T-helper 17 cell (primary cell): ENCODE measurements at places on chromosomes 6 and 20.

DNA sequence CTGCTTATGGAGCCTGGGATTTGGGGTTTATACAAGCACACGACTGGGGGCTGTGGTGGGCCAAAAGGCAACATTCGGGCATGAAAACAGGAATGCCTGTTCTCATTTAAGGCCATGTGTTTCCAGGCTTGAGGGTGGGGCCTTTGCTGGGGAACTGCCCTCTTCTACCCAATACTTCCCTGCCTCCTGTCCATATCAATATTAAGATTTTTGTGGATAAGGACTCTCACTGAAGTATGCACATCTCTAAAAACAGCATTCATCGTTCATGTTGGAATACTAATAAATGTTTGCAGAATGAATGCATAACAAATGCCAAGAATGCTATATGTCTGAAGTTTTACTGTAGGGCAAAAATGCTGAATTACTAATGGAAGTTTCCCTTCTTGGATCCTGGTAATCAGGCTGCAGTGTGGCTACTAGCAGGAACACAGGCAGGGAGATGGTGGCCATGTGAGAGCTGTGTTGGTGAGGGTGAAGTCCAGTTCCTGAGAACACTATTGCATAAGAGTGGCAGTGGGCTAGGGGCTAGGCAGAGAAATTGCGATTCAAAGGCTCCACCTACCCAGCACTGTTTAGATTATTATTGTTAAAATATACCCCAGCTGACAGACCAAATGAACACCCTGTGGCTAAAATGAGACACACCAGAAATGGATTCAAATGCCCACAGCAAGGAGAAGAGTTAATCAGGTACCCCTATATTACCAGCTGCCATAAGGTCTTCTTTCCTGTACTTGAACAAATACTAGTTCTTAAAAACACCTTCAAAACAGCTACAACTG, 644.3 kb downstream of the EPM2A start:
- no peak for DNase-seq

DNA sequence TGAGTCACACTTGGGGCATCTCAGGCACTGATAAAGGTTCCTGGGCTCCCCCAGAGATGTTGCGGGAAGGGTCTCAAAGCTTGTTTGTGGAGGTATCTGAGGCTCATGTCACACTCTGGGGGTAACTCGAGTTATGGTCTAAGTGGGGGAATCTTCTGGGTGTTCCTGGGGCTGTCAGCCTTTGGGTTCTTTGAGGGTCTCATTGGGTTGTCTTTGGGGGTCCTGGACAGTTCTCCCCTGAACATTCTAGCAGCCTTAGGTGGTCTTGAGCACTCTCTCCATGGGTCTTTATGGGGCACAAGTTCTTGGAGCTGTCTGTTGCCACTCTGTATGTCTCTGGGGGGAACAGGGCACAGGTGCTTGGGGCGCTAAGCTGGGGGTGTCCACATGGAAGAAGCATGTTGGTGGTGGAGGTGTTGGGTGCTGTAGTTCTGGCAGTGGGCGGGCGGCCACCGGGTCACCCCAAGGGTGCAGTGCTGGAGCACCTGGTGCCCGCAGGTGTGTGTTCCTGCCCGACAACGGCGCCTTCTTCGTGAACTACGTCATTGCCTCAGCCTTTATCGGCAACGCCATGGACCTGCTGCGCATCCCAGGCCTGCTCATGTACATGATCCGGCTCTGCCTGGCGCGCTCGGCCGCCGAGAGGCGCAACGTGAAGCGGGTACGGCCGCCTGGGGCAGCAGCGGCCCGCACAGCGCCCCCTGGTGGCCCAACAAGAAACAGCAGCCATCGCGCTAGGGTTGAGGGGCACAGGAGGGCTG, 7.1 kb upstream of the CAPN11 start:
- peak; percentile 70 for DNase-seq

DNA sequence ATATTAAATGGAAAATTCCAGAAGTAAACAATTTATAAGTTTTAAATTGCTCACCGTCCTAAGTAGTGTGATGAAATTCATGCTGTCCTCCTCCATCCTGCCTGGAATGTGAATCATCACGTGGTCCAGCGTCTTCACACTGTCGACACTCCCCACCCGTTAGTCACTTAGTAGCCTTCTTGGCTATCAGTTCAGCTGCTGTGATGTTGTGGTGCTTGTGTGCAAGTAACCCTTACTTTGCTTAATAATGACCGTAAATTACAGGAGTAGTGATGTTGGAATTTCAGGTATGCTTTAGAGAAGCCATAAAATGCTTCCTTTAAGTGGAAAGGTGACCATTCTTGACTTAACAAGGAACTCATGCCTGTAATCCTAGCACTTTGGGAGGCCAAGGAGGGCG, 25.2 kb downstream of the RIOK1 start:
- no peak for DNase-seq

DNA sequence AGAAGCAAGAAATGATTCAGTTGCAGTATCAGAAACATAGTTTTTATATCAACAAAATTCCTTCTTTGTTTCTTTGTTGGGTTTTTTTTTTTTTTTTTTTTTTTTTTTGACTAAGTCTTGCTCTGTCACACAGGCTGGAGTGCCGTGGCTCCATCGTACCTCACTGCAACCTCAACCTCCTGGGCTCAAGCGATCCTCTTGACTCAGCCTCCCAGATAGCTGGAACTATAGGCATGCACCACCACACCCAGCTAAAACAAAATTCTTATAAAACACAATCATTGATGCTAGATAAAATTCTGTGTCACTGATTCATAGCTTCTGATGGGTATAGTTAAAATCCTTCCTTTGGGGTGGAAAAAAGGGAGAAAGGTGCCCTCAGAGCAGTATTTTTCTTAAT, 110.3 kb upstream of the TNFAIP3 start:
- no peak for DNase-seq
